ENCODE measurements at places on chromosomes 11 and 22. TPM values are rescaled to one million over a fixed set of nuclear protein-coding genes. Genes with fewer than 3 reads are reported as not detected.

The TST gene
- total RNA-seq = 3.5 TPM

The FAM118B gene
- total RNA-seq = 11.1 TPM

The NLRP14 gene
- total RNA-seq = 0.12 TPM

The SCGB2A2 gene
- total RNA-seq = not detected

The SAA4 gene
- total RNA-seq = not detected

The PKP3 gene
- total RNA-seq = 0.16 TPM

The CASP4 gene
- total RNA-seq = 60.6 TPM

The GSTT2 gene
- total RNA-seq = not detected

DNA sequence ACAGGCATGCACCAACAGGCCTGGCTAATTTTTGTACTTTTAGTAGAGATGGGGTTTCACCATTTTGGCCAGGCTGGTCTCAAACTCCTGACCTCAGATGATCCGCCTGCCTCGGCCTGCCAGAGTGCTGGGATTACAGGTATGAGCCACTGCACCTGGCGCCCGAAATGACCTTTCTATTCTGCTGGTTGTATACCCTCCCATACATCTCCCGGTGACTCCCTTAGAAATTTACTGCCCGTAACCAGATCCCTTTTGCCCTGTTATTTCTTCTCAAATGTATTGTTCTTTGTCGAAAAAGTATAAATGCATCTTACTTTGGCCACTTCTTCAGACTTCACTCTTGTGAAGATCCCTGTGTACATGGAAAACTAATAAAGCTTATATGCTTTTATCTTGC, 22.0 kb downstream of the MCHR1 start:
- H3K36me3 ChIP-seq = no peaks in the 10 kb centered on the region
- DNase-seq = no peak
- no peaks in the 10 kb centered on the region for H3K27me3 ChIP-seq
- H3K4me1 ChIP-seq = peaks cover 23% of the 10 kb centered on the region
- no peak overlapping the region for H3K4me3 ChIP-seq

DNA sequence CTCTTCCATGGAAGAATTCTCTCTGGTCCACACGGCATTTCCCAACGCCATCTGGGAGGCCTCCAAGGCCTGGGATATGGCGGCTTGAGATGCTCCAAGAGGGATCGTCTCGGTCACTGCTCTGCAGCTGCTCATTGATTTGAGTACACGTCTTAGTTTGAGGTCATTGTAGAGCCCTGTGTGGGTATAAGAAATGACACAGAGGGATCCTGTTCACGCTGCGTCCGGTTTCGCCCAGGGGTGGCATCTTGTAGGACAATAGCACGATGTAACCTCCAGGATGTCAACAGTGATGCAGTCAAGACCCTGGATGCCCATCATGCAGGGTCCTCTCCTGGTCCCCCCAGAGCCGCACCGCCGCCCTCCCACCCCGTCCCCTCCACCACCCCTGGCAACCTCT, 564.6 kb downstream of the BRD1 start:
- no peak for DNase-seq
- H3K27me3 ChIP-seq = peaks cover 8% of the 10 kb centered on the region
- no peaks in the 10 kb centered on the region for H3K4me1 ChIP-seq
- H3K27ac ChIP-seq = no peak overlapping the region
- H3K36me3 ChIP-seq = no peaks in the 10 kb centered on the region

DNA sequence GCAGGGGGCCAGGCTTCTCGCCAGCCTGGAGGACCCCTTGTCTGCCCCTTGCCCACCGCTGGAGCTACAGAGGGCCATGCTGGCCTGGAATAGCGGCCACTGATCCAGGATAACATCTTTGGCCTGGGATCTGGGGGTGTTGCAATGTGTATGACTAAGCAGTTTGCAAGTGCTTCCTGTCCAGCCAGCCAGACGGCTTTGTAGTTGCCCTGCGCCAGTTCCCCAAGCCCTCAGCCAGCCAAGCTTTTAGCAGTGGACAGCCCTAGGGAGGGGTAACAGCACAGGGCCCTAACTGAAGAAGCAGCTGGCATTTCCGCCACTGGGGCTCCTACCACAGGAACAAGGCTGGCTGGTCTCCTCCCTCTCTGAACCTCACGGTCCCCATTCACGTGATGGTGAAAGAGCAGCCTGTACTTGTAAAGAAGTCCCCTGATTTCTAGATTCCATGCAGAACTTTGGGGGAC, 32.1 kb downstream of the UQCR10 start:
- no peak overlapping the region for H3K4me3 ChIP-seq
- DNase-seq = no peak
- no peaks in the 10 kb centered on the region for H3K36me3 ChIP-seq
- no peak overlapping the region for H3K27ac ChIP-seq
- no peaks in the 10 kb centered on the region for H3K27me3 ChIP-seq
- no peaks in the 10 kb centered on the region for H3K4me1 ChIP-seq

DNA sequence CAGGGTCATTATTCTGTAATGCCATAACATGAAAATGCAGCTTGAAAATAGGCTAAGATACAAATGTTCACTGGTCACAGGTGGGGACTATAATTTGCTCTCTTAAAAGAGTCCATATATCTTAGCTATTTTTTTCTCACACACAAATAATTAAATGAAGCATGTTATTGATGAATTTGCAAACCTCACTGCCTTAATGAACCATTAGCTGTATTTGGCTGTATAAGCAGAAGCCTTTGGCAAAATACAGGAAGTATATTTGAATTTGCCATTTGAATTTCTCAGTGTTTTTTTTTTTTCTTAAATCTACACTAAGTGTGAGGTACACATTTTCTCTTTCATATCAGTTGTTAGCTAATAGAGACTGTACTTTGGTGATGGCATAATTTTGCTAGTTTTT, 38.7 kb downstream of the DDI1 start:
- H3K36me3 ChIP-seq = no peaks in the 10 kb centered on the region
- DNase-seq = no peak
- no peaks in the 10 kb centered on the region for H3K27me3 ChIP-seq
- no peaks in the 10 kb centered on the region for H3K4me1 ChIP-seq
- H3K27ac ChIP-seq = no peak overlapping the region

- peaks cover 5% of the 10 kb centered on the region for H3K4me1 ChIP-seq
- H3K4me3 ChIP-seq = no peak overlapping the region
- H3K27me3 ChIP-seq = peaks cover 18% of the 10 kb centered on the region
- no peak overlapping the region for H3K27ac ChIP-seq
- no peak for DNase-seq
- no peaks in the 10 kb centered on the region for H3K36me3 ChIP-seq
Measured at GRCh38 chr22:46522797-46523196, 14.6 kb downstream of the CELSR1 start.

- no peak for DNase-seq
- peaks cover 30% of the 10 kb centered on the region for H3K4me1 ChIP-seq
- H3K27ac ChIP-seq = no peak overlapping the region
- peaks cover 2% of the 10 kb centered on the region for H3K36me3 ChIP-seq
- H3K27me3 ChIP-seq = peaks cover 10% of the 10 kb centered on the region
- no peak overlapping the region for H3K4me3 ChIP-seq
Measured at GRCh38 chr11:14361951-14362350, 3.0 kb upstream of the RRAS2 start.

DNA sequence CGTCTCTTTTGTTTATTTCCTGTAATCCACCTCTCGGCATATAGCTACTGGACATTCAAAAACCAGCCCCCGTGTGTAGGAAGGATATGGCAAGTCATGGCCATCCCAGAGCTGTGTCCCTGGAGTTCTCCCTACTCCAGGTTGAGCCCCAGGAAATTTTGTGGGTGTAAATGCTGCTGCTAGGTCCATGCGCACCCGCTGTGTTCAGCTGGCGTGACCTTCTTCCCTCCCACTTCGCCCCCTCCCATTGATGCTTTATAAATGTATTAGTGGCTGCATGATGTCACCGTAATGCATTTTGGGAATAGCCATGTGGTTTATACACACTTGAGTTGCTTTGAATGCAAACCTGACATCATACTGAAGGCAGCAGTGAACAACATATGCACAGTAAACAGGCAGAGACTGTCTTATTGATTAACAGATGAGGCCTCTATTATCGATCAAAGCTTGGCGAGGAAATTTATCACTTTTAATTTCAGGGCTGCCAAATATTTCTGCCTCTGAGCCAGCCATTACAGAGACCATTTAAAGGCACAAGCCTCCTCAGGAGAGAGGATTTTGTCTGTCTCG, 113.6 kb upstream of the NNMT start:
- H3K4me1 ChIP-seq = peaks cover 51% of the 10 kb centered on the region
- peak overlapping the region; percentile 38 for H3K4me3 ChIP-seq
- H3K27ac ChIP-seq = peak overlapping the region; percentile 46

GRCh38 chr11:94922321-94923003, 50.9 kb downstream of the CWC15 start:
- H3K27me3 ChIP-seq = no peaks in the 10 kb centered on the region
- no peak for DNase-seq
- peaks cover 34% of the 10 kb centered on the region for H3K4me1 ChIP-seq
- H3K27ac ChIP-seq = no peak overlapping the region
- H3K4me3 ChIP-seq = no peak overlapping the region

- H3K27me3 ChIP-seq = peaks cover 14% of the 10 kb centered on the region
- no peak overlapping the region for H3K4me3 ChIP-seq
- H3K4me1 ChIP-seq = peaks cover 6% of the 10 kb centered on the region
- H3K36me3 ChIP-seq = no peaks in the 10 kb centered on the region
Measured at GRCh38 chr11:70717936-70718595, 319.7 kb downstream of the CTTN start.

DNA sequence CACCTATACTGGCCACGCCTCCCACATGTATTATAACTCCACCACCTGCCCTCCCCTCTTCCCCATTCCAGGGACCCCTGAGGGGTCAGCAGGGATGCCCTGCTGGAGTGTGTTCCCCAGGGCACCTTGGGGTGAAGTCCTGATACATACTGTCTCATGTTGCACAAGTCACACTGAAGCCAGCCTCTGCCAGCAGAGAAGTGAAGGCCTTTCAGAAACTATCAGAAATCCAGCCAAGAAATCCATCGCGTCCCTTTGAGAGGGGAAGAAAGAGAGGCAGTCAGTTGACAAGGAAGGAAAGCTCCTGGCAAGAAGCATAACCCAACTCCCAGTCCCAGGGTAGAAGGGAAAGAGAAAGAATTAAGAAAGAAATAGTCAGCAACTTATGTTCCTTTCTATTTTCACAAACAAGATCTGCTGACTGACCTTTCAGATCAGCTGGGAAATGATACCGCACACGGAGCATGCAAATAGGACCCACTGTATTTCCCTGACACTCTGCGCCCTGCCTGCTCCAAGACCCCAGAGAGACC, 45.2 kb downstream of the SC5D start:
- H3K27me3 ChIP-seq = no peaks in the 10 kb centered on the region
- no peak overlapping the region for H3K27ac ChIP-seq
- no peak for DNase-seq
- no peak overlapping the region for H3K4me3 ChIP-seq
- peaks cover 51% of the 10 kb centered on the region for H3K4me1 ChIP-seq

DNA sequence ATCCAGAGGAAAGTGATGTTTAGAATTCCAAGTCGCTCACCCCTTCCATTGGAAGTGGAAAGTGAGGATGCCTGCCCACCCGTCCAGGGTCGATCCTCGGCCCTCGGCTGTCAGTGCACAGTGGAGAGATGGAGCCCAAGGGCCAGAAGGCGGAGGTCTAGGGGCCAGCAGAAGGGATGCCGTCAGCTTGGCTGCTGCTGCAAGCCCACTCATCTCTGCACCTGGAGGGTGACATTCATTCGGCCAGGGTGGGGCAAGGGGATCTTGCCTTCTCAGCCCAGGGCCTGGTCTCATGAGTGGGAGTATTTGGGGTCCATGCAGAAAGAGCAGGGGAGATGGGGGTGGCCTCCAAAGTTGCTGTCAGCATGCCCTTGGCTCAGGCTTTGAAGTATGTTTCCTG, 30.7 kb downstream of the LINC01488 start:
- DNase-seq = no peak
- peaks cover 25% of the 10 kb centered on the region for H3K27me3 ChIP-seq
- no peak overlapping the region for H3K27ac ChIP-seq
- peaks cover 2% of the 10 kb centered on the region for H3K36me3 ChIP-seq
